Foreskin fibroblast (primary cell): ENCODE measurements at places on chromosomes 7 and 10.
A peak's percentile ranks its signal among the peaks of the same experiment; 100 is the strongest.

GRCh38 chr7:151374726-151375125, 33.1 kb downstream of the NUB1 start:
- no peak for DNase-seq

DNA sequence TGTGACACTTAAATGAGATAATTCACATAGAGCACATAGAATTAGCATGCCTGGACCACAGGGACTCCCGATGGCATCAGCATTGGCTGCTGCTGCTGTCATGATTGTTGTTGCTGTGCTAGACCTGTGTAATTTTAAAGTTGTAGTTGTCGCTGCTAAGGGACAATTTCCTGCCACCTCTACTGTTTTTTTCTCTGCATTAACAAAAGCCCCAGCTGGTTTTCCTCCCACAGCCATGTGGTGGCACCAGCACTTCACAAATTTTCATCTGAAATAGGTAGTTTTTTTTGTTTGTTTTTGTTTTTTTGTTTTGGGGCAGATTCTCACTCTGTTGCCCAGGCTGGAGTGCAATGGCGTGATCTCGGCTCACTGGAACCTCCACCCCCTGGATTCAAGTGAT, 25.4 kb upstream of the PRXL2A start:
- peak; percentile 61 for DNase-seq

GRCh38 chr7:19969859-19970493, 196.6 kb upstream of the TMEM196 start:
- peak; percentile 44 for DNase-seq

GRCh38 chr7:114722562-114722961, 199.3 kb upstream of the MDFIC start:
- no peak for DNase-seq

DNA sequence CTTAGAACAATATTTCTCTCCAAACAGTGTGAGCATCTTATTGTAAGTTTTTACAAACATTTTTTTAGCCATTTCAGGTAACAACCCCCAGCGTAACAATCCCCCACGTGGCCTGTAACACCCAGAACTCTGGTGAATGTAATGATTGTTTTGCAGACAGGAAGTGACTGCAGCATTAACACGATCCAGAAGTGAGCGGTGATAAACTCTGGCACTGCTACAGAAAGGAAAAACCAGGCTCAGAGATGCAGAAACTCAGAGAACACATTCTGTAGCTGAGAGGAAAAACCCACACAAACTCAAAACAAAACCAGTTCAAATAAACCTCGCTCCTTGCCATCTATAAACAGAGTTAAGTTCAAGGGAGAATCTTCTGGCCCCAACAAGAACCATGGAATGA, 285.7 kb downstream of the FGFR2 start:
- DNase-seq: no peak
